ENCODE measurements at places on chromosomes 3 and 15.

- DNase-seq = no peak
Observed at GRCh38 chr15:40243126-40243810, 4.4 kb downstream of the PAK6 start.

- DNase-seq = no peak
Observed at GRCh38 chr3:32593903-32594525, 23.4 kb upstream of the DYNC1LI1 start.

GRCh38 chr15:27490867-27491595, 520.0 kb downstream of the GABRG3 start:
- DNase-seq = no peak

DNA sequence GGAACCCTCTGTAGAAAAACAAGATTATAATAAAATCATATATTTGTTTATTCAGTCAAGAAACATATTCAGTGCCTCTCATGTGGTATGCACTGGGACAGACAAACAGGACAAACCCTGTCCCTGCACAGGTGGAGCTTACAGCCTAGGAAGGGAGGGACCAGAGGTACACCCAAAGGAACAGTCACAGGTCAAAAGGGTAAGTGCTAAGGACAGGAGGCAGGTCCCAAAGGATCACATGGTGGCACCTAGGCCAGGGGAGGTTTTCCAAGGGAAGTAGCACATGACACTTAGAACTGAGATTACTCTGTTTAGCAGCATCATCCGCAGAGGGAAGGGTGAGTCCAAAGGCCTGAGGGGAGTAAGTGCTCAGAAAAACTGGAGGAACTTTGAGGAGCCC, 254.4 kb upstream of the ARRDC4 start:
- no peak for DNase-seq

DNA sequence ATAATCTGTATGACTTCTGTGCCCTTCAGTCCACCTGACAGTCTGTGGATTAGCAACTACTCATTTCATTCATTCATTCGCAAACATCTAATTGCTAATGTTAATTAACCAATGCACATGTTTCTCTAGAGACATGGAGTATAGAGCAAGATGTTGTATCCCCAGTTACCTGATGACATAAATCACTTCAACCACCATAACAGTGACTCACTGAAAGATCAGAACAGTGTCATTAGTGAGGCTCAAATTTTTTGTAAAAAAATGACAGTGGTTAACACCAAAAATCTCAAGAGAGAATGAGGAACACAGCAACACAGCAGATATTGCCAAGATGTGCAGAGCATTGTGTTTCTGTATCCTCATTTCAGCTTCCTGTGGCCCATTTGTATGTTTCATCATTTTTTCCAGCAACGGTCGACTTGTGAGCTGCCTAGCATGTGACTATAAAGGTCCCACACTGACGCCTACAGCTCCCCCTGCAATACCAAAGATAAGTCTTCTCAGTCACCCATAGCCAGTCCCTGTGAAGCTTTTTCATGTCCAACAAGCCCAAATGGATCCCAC, 3.7 kb upstream of the PLD1 start:
- DNase-seq = no peak

DNA sequence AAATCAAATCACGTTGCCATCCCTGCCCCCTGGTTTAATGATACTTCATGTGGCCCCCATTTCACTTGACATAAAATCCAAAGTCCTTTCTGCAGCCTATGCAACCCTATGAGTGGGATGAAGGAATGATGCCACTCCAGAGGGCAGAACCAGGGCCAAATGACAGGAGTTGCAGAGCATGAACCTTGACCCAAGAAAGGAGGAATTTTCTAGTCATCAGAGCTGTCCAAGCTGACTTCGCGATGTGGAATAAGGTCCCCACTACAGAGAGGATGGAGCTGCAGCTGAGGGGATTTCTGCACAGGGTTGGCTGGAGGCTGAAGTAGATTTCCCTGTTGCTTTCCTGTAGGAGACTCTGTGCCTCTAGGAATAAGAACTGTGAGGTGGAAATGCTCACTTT, 15.8 kb upstream of the EPHB3 start:
- DNase-seq = no peak

- DNase-seq = no peak
Observed at GRCh38 chr3:143770391-143770790, 77.9 kb downstream of the SLC9A9 start.

DNA sequence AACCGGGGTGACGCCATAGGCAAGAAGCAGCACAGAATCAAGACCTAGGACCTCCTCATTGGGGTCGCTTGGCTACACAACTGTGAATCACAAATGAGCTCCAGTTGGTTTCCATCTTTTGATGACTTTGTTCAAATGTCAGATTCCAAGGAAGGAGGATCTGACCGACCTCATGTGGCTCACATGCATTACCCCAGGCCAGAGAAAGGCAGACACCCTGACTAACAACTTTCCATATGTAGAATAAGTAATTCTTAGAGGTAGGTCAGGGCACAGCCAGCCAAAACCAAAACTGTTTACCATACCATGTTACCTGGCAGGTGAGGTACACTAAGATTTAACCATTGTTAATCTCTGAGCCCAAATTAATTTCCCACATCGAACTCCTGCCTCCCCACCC, 96.5 kb downstream of the CCNL1 start:
- DNase-seq = no peak

DNA sequence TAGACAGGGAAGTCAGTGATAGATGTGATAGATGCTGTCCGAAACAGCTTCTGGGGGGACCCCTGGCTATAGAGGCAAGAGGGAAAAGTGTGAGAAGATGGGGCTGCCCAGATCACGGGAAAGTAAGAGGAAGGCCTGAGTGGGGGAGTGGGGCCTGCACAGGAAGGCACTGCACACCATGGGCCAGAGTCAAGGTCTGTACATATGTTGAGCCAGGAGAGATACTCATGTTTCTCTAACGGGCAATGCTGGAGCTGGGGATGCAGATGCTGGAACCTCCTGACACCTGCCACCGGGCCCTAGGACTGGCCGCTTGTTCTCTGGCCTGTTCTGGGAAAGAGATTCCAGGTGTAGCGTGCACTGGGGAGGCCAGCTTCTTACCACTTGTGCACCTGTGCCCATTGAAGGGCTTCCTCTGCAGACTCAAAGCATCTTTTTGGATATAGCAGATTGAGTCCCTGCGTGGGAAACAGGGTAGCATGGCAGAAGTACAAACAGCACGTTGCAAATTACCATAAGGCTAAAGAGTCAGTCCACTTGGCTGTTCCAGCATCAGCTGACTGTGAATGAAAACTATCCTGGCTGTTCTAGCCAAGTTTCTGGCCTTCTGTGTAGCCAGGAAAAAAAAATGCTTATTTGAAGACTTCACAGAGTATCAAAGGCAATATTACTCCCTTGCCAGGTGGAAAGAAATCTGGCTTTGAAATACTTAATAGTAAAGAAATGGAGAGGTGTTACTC, 77.1 kb upstream of the GSK3B start:
- DNase-seq = no peak

GRCh38 chr3:184336547-184337398, 627 bp upstream of the FAM131A start:
- DNase-seq = no peak

- DNase-seq = no peak
Observed at GRCh38 chr3:26132942-26133341, 343.1 kb downstream of the OXSM start.

- no peak for DNase-seq
Observed at GRCh38 chr3:186825294-186825821, 17.2 kb upstream of the ADIPOQ start.

DNA sequence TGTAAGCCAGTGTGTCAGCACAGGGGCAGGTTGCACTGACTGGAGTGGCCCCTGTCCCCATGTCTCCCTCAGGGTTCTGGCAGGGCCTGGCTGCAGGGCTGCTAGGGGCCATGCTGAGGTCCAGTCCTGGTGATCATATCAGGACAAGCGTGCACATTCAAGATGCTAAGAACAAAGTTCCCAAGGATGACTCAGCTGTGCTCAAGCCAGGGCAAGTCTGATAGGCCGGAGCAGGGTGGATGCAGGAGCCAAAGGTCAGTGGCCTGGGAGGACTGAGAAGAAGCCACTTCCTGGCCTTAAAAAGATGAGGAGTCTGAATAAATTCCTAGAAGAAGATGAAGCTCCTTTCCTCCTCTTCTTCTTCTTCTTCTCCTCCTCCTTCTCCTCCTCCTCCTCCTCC, 353.2 kb downstream of the AGBL1 start:
- DNase-seq = no peak

GRCh38 chr3:69716119-69716518, 23.1 kb upstream of the MITF start:
- DNase-seq = no peak

- no peak for DNase-seq
Observed at GRCh38 chr3:26675336-26675735, 52.8 kb downstream of the LRRC3B start.

GRCh38 chr15:63507878-63508818, 3.8 kb downstream of the USP3 start:
- no peak for DNase-seq

- no peak for DNase-seq
Observed at GRCh38 chr3:42101481-42101880, 10.3 kb downstream of the TRAK1 start.

DNA sequence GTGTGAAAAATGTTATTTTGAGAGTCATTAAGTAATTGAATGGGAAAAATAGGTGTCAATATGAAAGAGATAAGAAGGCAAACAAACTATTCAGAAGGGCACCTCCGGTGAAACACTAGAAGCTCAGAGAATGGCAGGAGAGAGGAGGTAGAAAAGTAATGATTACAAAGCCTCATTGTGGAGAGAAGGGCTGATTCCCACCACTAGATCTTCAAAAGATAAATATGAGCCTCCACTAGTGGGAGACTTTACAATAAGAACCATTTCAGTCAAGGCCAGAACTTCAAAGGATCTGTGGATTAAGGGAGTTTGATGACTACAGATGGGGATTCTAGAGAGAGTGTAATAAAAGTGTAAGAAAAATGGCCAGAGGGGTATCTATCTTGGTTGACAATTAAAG, 535.6 kb downstream of the NLGN1 start:
- DNase-seq = no peak

DNA sequence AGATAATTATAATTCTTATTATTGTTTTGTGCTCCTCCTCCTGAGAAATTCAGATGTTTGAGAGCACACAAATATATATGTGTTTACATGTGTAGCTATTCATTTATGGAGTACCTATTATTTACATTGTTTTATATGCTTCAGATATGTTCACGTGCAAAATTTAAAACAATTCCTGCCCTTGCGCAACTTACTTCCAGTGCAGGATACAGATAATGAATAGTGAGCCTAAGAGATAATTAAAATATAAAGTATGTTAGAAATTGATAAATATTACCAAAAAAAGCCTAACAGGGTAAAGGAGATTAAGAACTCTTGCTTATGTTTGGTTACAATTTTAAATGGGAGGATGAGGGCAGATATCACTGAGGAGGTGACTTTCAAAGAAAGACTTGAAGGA, 81.7 kb upstream of the DPH6 start:
- no peak for DNase-seq
